ENCODE measurements at places on chromosomes 4 and X. TPM values are rescaled to one million over a fixed set of nuclear protein-coding genes. Genes with fewer than 3 reads are reported as not detected.

GRCh38 chrX:134963041-134963440 is 27.8 kb upstream of the SMIM10 start:
- no peak for DNase-seq

DNA sequence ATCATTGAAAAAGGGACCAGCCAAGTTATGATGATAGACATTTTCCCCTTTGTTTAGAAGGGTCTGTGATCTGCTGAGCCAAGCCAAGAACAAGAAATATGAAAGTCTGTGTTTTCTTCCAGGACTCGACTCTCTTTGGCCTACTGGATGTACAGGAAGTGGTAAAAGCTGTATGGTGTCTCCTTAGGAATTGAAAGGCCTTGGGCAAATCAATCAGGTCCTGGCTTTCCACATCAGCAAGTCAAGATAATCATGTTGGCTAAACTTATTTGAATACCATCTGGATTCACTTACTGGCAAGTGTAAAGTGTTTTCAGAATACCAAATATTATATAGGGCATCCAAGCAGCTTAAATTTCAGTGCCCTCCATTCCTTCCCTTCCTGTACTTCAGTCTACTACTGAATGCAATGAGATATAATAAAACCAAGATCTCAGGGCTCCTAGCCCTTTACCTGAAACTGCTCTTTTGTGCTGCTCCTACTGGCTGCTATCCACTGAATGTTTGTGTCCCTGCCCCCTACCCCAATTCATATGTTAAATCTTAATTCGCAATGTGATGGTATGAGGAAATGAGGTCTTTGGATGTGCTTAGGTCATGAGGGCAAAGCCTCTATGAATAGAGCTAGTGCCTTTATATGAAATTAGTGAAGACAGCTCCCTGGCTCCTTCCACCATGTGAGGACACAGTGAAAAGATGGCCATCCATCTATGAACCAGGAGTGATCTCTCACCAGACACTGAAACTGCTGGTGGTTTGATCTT is 578.0 kb downstream of the SPRY1 start:
- DNase-seq: no peak

GRCh38 chr4:119664168-119664907 is 35.7 kb upstream of the PDE5A start:
- DNase-seq: no peak

GRCh38 chr4:136935305-136935704 is 597.0 kb downstream of the PCDH18 start:
- DNase-seq: no peak

The SPINK2 gene
- total RNA-seq: 4.0 TPM

The ASMT gene
- 0.50 TPM for total RNA-seq

GRCh38 chr4:182203872-182204411 is 39.3 kb upstream of the TENM3 start:
- no peak for DNase-seq

- no peak for DNase-seq
These were observed 142.8 kb downstream of the GRIA2 start for GRCh38 chr4:157363360-157363759.

DNA sequence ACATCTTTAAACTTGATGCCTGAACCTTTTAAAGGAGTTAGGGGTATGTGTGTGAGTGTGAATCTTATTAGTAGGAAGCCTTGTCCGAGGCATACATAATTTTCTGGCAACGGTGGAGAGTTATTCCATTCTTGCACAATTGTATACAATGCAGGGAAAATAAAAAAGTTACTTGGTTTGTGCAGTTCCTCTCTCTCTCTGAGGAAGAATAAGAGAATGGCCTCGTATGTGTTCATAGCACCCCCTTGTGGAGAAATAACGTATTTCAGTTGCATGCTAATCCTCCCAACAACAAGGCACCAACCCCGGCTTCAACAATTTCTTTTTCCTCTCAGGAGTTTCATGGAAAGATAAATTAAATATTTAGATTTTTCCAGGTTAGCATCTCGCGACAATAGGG is 33.7 kb upstream of the FGF13 start:
- no peak for DNase-seq
